ENCODE measurements at places on chromosomes 5 and 9. TPM values are rescaled to one million over a fixed set of nuclear protein-coding genes. Genes with fewer than 3 reads are reported as not detected.

- no peak for DNase-seq
Observed at GRCh38 chr9:14451949-14452348, 138.0 kb upstream of the NFIB start.

GRCh38 chr5:154782812-154783592 is 27.8 kb downstream of the LARP1 start:
- no peak for DNase-seq

- DNase-seq = no peak
Observed at GRCh38 chr9:102135768-102136167, 397.3 kb upstream of the GRIN3A start.

DNA sequence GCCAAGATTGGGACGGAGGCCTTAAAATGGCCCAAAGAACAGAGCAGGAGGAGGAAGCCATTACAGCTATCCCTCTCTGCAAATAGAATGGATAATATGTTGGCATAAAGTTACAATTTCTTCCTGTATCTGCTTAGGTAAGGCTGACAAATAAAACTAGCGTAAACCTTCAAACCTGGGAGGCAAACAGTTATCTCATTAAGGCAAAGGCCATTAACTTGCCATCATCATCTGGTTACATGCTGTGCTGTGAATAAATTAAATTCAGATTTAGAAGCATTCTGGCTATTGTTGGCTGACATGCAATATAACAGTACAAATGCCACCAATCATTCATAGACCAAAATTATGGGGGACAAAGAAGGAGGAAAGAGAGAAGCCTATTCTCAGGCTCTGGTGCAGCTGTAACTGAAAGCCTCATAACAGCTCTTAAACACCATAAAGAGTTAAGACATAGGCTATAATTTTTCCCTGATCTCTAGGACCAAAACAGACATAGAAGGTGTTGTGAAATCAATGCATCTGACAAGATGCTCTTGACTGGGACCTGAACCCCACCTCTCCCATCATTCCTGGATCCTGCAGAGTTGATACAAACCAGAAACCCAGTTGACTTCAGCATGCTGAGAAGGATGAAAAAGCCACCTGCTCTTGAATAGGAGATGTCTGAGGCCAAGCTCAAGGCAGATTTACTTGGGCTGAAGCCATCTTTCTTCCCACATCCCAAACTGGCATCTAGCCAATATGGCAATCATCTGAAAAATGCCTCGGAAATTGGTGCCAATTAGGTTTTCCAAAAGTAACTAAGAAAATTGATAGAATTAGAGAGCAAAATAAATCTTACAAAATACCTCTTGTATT is 62.5 kb downstream of the PLCXD3 start:
- DNase-seq = no peak

- no peak for DNase-seq
Observed at GRCh38 chr5:87020099-87020934, 247.4 kb upstream of the RASA1 start.

The OR1L8 gene
- not detected for total RNA-seq

All from pancreas (tissue), 10 donors.